Stimulated activated CD4-positive, alpha-beta T cell treated with anti-CD3 and anti-CD28 coated beads, Interleukin-2, amount 100 ng/mL, for 48 hours (primary cell): ENCODE measurements at places on chromosomes 7 and 10.

DNA sequence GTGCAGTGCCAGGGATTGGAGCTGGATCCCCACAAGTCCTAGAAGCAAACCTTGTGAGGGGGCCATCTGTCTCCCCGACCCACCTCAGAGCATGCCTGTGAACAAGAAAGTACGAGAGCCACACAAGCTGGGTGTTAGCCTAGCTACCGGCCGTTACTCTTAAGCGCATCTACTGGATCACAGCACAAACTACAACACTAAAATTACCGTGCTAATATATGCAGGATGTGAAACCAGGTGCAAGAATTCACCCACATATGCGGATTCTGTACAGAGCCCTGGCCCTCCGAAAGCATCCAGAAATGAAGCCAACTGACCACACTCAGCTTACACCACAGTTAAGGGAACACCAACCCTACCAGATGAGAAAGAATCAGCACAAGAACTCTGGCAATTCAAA, 16.0 kb upstream of the PRSS1 start:
- no peak for DNase-seq

- DNase-seq, result no peak
These were observed 71.7 kb downstream of the NRBF2 start for GRCh38 chr10:63204667-63205391.

DNA sequence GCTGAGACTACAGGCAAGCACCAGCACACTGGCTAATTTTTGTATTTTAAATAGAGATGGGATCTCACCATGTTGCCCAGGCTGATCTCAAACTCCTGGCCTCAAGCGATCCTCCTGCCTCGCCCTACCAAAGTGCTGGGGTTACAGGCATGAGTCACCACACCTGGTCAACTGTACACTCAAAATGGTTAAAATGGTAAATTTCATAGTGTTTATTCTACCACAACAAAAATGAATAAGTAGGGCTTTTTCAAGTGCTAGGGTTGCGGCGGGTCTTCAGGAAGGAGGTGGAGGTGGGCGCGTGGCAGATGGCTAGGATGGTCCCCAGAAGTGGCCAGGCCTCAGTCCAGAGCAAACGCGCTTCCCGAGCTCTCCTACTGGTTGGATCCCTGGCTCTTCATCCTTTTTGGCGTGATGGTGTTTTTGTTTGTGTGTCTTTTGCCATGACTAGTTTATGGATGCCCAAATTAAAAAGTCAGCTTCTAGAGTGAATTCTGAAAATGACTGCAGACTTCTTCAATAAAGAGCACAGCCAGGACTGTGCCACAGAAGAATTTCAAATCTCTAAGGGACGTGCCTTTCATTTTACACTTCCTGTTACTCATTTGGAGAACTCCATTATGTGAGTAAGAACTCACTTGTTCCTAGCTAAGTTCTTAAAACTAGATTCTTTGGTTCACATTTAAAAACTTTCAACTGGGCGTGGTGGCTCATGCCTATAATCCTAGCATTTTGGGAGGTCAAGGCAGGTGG, 73.9 kb downstream of the TMEM130 start:
- no peak for DNase-seq

GRCh38 chr7:84331616-84332015, 137.0 kb upstream of the SEMA3A start:
- DNase-seq, result no peak

- no peak for DNase-seq
These were observed 171.3 kb downstream of the MLLT10 start for GRCh38 chr10:21705142-21705827.

- DNase-seq, result no peak
These were observed 162.3 kb downstream of the BAMBI start for GRCh38 chr10:28839600-28840007.

GRCh38 chr7:2632733-2633537, 1.1 kb downstream of the TTYH3 start:
- DNase-seq, result peak; percentile 41

- no peak for DNase-seq
These were observed 576 bp upstream of the CSGALNACT2 start for GRCh38 chr10:43137717-43138020.
